AG08395 (cell line): ENCODE measurements at places on chromosomes 12 and 14.

GRCh38 chr12:62799126-62799736 lies 135.7 kb downstream of the PPM1H start:
- peak; percentile 70 for DNase-seq

GRCh38 chr12:113755098-113755497 lies 211.0 kb downstream of the RBM19 start:
- DNase-seq: no peak

- DNase-seq: no peak
Observed at GRCh38 chr12:50215033-50215432, 47.9 kb upstream of the CERS5 start.

- DNase-seq: no peak
Observed at GRCh38 chr14:66724996-66725395, 217.0 kb downstream of the GPHN start.

- DNase-seq: peak; percentile 68
Observed at GRCh38 chr12:120598674-120599463, 17.7 kb upstream of the POP5 start.

DNA sequence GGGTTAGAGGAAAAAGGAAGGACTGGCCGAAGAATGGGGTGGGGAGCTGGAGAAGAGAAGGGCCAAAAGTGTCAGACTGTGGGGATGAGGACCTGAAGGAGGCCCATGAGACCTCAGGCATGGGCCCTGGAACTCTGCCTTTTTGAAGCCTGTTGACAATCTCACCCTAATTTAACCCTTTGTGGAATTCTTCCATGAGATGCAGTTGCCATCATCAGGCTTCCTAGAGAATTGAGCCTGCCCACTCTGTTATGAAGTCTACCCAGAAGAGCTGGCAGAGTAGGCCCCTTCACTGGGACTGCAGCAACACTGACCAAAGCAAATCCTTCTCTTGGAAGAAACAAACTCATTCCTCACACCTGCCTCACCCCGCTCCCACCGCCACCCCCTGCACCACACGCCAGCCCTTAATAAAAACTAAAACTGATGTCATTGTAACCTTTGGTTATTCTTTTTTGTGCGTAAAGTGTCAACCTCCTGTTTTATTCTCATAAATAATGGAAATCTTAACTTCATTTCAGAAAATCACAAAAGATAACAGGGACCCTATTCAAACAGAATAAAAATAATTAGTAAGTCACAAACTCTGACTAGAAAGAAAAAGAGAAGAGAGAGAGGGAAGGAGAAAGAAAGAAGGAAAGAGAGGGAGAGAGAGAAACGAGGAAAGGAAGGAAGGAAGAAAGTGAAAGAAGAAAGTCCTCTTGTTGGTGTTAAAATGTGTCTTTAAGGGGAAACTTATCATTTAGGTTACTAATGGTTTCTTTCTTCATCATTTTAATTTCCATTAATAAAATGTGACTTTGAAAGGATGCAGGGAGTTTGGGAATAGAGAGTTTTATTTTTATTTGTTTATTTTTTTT lies 61.3 kb downstream of the CRADD start:
- no peak for DNase-seq

GRCh38 chr12:110702081-110702480 lies 13.2 kb upstream of the HVCN1 start:
- no peak for DNase-seq
